ENCODE measurements at places on chromosomes 2 and 18.
A peak's percentile ranks its signal among the peaks of the same experiment; 100 is the strongest.

DNA sequence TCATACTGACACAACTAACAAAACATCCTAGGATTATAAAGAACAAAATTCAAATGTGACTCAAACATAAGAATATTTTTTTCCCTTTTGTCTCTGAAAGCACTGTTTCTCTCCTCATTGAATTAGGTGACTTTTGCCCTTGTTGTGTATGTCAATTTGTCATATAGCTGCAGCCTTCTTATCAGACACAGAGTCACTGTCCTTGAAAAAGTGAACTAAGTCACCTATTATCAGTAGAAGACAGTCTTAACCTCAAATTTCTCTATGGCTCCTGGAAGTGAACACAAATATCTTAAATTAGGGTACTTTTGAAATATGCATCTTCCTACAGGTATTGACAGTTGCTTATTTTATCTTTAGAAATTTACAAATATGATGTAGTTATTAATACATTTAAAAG lies 360.6 kb downstream of the NBAS start:
- no peak for DNase-seq

GRCh38 chr2:33287507-33288005 lies 188.9 kb upstream of the RASGRP3 start:
- no peak for DNase-seq

GRCh38 chr2:99481941-99482340 lies 7.9 kb downstream of the REV1 start:
- DNase-seq = no peak

DNA sequence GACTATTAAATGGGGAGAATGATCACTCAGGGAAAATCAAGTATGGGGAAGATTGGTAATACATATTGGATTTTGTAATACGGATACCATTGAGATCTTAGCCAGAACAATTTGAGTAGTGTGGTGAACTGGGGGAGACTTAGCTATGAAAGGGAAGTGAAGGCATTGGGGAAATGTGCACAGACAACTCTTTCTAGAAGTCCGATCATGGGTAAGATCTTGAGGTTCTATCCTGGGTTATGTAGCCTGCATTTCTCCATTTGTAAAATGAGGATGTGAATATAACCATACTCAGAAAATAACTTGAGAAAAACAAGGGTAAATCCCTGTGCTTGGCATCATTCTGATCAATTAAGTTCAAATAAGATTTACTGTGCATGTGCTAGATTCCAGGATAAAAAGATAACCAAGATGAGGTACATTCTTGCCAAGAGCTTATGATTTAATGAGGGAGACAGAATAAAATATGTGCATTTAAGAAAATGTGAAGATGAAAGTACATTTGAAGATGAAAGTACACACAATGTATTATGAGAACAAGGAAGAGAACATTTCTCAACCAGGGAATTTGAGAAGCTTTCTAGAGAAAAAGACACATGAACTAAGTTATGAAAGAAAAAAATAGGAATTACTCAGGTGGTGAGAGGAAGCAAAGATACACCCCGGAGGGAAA lies 49.5 kb downstream of the SLC40A1 start:
- DNase-seq = no peak

DNA sequence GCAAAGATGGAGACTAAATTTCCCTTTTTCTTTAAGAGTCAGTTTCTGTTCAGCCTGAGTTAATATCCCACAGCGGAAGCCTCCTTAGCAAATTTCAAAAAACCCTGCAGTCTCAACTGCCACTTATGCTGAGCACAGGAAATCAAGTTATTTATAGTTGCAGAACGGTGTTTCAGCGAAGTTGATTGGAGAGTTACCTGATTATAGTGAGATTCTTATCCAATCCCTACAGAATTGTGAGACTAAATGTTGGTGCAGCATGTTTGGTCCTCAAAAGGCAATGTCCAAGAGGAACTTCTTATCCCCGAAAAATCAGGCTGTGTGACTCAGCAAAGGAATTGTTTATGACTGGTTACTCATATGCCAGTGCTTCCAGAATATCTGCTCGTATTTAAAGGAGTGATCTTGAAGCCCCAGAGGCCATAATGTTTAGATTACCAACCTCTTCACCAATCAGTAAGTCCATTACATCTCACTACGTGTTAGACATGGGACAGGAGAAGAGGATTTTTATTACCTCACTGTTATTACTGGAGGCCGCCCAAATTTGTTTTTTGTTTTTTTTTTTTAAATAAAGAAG lies 67.9 kb downstream of the LRRFIP1 start:
- DNase-seq = no peak

DNA sequence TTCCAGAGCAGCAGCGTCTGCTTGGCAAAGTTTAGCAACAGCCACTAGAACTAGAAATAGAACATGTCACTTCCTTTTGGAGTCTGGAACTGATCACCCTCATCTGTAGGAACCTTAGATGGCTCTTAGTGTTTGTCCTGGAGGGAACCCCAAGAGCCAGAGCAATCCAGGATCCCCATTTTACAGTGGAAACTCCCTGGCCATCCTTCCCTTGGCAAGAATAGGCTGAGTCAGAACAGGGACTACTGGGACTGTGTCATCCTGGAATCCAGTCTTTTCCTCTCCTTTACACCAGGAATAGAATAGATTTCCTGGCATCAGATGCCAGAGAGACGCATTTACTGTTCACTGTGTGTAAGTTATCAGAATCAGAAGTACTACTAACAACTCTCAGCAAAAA lies 33.2 kb upstream of the GRHL1 start:
- DNase-seq = no peak

DNA sequence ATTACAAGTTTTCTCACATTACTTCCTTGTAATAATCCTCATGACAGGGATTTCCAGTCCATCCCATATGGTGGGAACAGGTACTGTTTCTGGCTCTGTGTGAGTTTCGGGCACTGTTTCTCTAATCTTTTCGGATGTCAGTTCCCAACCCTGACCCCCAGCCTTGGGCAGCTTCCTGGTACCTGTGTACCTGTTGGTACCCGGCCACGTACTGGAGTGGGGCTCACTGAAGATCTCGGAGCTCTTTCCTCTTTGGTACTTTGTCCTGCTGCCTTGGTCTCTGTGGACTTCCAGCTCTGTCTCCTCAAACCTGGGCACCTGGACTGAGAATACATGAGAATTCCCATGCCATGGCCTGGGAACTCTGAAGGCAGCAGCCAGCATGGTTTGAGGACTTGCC lies 36.8 kb downstream of the GRHL1 start:
- no peak for DNase-seq

GRCh38 chr2:217430916-217431576 lies 571.2 kb upstream of the TNP1 start:
- DNase-seq = no peak

GRCh38 chr2:191264647-191265081 lies 19.5 kb downstream of the MYO1B start:
- peak; percentile 33 for DNase-seq

GRCh38 chr2:11389551-11390398 lies 45.3 kb upstream of the ROCK2 start:
- DNase-seq = no peak

DNA sequence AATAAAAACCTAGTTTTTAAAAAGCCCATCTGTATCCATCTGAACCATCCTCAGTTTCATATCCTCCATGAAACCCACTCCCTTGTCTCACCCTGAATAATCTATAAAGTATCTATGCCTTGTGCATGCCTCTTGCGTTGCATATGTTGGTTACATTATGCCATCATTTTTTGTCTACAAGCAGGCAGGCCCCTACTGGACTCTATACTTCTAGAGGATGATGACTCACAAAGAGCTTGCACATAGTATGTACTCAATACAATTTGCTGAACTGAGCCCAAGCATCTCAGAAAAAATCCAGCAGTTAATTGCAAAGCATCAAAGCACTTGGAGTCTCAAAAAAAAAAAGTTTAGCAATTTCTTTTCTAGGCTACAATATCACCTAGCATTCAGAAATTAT lies 95.6 kb downstream of the DYM start:
- DNase-seq = no peak

DNA sequence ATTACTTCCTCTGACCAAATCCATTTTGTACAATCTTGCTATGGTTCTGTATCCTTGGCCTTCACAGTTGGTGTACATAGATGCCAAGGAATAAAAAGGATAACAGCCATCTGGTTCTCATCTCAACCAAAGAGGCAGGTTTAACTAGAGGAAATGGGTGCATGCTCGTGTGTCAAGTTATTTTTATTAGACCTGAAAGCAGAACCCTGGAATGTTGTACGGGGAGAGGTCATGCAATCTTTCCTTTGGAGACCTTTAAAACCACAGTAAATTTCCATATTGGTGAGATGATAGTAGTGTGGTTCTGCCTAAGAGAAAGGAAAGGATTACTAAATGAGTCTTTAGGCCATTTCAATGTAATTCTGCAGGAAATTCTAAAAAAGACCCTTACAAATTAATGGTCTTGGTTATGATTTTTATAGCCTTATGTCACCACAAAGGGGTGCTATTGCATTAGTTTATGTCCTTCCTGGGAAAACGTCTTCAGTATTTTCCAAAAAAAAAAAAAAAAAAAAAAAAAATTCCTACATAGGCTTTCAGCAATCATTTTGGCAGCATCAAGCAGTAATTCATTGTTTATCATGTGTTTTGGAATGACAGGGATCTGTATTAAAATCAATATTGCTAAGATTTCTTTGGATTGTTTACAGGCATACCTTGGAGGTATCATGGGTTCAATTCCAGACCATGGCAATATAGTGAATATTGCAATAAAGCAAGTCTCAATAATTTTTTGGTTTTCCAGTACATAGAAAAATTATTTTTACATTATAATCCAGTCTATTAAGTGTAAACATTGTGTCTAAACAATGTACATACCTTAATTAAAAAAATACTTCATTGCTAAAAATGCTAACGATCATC lies 270.8 kb downstream of the NYAP2 start:
- DNase-seq = no peak

GRCh38 chr18:213966-214365 lies 53.9 kb downstream of the THOC1 start:
- DNase-seq = no peak

DNA sequence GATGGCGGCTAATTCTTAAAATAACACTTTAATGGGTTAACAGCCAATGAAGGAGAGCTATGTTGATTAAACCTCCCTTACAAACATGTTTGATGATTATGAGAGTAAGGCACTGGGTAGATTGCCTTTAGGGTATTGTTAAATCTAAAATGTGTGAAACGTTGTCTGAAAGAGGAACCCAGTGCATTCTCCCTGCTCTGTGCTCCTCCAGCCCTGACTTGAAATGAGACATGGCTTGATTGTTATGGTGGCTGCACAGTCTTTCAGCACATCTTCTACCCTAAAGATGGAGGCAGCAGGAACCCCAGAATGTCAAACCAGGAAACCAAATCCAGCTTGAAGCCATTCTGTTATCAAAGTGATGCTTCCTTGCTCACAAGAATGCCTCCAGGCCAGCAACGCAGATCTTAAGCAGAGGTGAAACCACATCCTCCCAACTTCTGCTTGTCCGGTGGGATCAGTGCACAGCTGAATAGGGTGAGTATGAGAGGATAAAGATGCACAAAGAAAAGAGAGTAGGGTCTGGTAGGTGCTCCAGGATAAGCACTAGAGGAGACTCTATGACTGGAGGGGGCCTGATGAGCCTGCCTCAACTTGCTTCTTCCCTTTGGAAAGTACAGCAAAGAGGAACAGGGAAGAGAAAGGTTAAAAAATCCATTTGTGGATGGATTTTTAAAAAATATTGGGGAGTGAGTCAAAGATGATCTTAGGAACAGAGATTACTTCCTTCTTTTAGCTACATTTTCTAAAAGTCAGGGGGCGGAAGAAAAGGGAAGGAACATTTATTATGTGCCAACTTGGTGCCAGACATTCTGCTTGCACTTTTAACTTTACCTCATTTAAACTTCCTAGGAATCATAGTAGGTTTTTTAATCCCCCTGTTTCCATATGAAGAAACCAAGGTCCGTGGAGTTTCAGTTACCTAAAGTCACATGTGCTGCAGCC lies 523.0 kb downstream of the TXNL1 start:
- no peak for DNase-seq

DNA sequence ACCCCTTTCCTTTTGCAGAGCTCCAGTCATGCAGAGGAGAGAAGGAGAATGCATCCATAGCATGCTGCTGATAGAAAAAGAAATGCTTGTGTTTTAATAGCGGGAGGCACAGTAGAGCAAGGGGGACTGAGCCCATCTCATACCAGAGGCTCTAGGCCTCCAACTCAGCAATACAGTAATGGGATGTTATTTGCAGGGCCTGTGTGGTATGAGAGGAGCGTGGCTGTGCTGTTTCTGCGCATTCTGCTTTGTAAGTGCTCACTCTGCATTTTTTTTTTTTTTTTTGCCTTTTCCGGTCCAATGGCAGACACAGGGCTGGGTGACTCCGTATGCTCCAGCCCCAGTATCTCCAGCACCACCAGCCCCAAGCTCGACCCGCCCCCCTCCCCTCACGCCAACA lies 200.0 kb downstream of the GBX2 start:
- no peak for DNase-seq

GRCh38 chr2:218631837-218632236 lies 24.1 kb downstream of the PLCD4 start:
- DNase-seq = no peak

DNA sequence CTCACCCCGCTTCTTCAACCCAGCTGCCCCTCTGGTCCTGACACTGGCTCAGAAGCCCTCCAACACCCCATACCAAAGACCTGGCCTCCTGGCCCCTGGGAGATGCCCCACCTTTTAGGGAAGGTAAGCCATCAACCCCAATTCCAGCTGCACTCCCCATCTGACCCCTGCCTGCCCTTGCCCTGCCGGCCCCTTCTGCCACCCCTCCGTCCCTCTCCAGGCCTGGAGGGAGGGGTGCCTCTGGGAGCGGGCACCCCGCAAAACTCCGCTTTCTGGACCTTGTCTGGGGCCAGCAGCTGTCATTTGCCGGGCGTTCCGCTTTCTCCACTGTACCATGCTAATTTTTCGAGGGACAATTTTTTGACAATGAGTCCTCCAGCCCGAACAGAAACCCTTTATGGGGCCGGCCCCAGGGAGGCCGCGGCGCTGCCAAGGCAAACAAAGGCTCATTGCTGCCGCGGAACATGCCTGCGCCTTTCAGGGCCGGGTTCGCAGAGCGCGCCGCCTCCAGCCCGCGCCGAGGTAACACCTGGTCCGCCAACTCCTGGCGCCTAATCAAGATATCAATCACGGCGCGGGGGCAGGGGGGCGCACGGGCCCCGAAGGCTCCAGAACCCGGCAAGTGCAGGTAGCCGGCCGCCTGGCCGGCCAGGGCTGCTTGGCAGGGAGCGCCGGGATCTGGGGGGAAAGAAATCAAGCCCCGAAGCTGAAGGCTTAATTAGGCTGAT lies 96.0 kb downstream of the INHBB start:
- DNase-seq = peak; percentile 67

GRCh38 chr2:227661025-227661649 lies 5.5 kb upstream of the SCYGR5 start:
- DNase-seq = no peak

- DNase-seq = no peak
These were observed 94.7 kb upstream of the BARD1 start for GRCh38 chr2:214904176-214904575.

DNA sequence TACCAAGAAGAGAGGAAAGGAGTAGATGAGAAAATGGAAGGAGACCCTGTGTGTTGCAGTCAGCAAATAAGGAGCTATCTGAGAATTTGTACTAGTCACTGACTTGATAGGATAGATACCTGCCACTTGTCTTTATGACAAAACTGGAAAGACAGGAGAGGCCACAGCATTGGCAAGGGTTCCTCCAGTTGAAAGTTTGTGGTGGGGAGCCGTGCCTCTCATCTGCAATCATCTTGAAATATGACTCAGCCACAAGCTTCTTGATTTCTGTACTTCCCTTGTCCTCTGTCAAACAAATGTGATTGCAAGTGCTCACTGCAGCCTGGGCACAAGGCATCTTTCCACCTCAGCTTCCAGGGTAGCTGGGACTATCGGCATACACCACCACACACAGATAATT lies 99.1 kb downstream of the GREB1L start:
- DNase-seq = no peak
